ENCODE measurements at places on chromosomes 3 and 15.

DNA sequence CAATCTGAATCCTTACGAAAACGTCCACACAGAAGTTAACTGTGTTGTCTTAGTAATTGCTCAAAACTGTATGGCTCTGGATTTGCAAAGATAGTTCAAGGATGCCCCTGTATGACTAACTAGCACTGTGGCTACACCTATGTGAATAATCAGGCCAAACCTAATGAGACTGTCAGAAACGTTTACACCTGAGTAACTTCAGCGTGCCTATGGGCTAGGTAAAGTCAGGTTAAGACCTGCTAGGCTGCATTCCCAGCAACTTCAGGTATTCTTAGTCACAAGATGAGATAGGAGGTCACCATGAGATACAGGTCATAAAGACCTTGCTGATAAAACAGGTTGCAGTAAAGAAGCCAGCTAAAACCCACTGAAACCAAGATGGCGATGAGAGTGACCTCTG lies 87.8 kb upstream of the PLXND1 start:
- no peak for DNase-seq

GRCh38 chr3:8752832-8753231 lies 16.6 kb downstream of the OXTR start:
- DNase-seq: no peak

GRCh38 chr15:74339371-74339770 lies 28.1 kb downstream of the CYP11A1 start:
- DNase-seq: no peak

- DNase-seq: no peak
Measured at GRCh38 chr3:10268930-10269329, 20.7 kb downstream of the TATDN2 start.

GRCh38 chr3:54698054-54698453 lies 229.8 kb downstream of the LRTM1 start:
- no peak for DNase-seq
